Metanephros (tissue), 2 donors: ENCODE measurements at places on chromosomes 1 and 21. TPM values are rescaled to one million over a fixed set of nuclear protein-coding genes. Genes with fewer than 3 reads are reported as not detected.

Gene OPRD1
- 0.23 TPM for total RNA-seq

Gene FABP3
- 49.9 TPM for total RNA-seq

Gene CAMSAP2
- total RNA-seq = 27.7 TPM

Gene CRYBG2
- total RNA-seq = 0.29 TPM

Gene PFKFB2
- total RNA-seq = 17.5 TPM

Gene NFASC
- total RNA-seq = 24.3 TPM

Gene PIK3R3
- 14.1 TPM for total RNA-seq

Gene FAM163A
- total RNA-seq = 0.53 TPM

Gene FAM72D
- total RNA-seq = 1.1 TPM

Gene DLGAP3
- total RNA-seq = 1.5 TPM

Gene SLC35F3
- total RNA-seq = 0.99 TPM

Gene C4BPB
- 1.8 TPM for total RNA-seq

Gene LRRC3
- 4.0 TPM for total RNA-seq

Gene DPT
- total RNA-seq = 11.4 TPM

Gene RAB13
- total RNA-seq = 52.0 TPM

Gene GIPC2
- 7.5 TPM for total RNA-seq

Gene DPH2
- 24.5 TPM for total RNA-seq

Gene BATF3
- total RNA-seq = 1.9 TPM

Gene MSH4
- total RNA-seq = 0.47 TPM

Gene BEND5
- 12.0 TPM for total RNA-seq

Gene NEXN
- total RNA-seq = 7.0 TPM

Gene TEDDM1
- total RNA-seq = not detected

Gene ARHGEF19
- 12.1 TPM for total RNA-seq

Gene KCNJ9
- total RNA-seq = 0.12 TPM

Gene PLA2G2C
- total RNA-seq = not detected

Gene LCE1C
- not detected for total RNA-seq
